ENCODE measurements at places on chromosomes 12 and 14. TPM values are rescaled to one million over a fixed set of nuclear protein-coding genes. Genes with fewer than 3 reads are reported as not detected.

Gene TUBA1B
- 718 TPM for total RNA-seq

Gene KRT71
- total RNA-seq = not detected

Gene CSAD
- 30.8 TPM for total RNA-seq

Gene TMCC3
- 1.6 TPM for total RNA-seq

Gene SCNN1A
- total RNA-seq = 0.98 TPM

Gene GYS2
- total RNA-seq = 0.10 TPM

Gene OTOGL
- total RNA-seq = 0.90 TPM

Gene DICER1
- total RNA-seq = 70.1 TPM

Gene SART3
- 42.7 TPM for total RNA-seq

Gene HOTAIR
- total RNA-seq = not detected

Gene GLIPR1L2
- 0.24 TPM for total RNA-seq

Gene OASL
- 0.50 TPM for total RNA-seq

Gene PLCZ1
- not detected for total RNA-seq

Gene GPX2
- 1.2 TPM for total RNA-seq

Gene MIP
- total RNA-seq = 0.83 TPM

Gene REP15
- 1.1 TPM for total RNA-seq

Gene P2RX2
- total RNA-seq = not detected

Gene FUT8
- 30.0 TPM for total RNA-seq

Gene APOLD1
- total RNA-seq = 19.3 TPM

Gene TIMELESS
- 45.1 TPM for total RNA-seq

Gene AQP2
- 0.09 TPM for total RNA-seq

Gene LMO3
- total RNA-seq = 14.0 TPM

Gene RNASE4
- total RNA-seq = 9.2 TPM

Gene FLVCR2
- total RNA-seq = 1.1 TPM

Gene CLEC1B
- total RNA-seq = not detected

Gene CPNE6
- total RNA-seq = 0.54 TPM

Gene CPM
- total RNA-seq = 0.32 TPM

Gene OSBPL8
- total RNA-seq = 58.1 TPM

Gene GLI1
- total RNA-seq = 0.66 TPM

Gene KRT85
- not detected for total RNA-seq

Gene TSPAN9
- 7.2 TPM for total RNA-seq

Gene TMEM52B
- not detected for total RNA-seq

Gene SSTR1
- 0.50 TPM for total RNA-seq

Gene C12orf56
- total RNA-seq = 0.32 TPM

Gene ANKRD33
- total RNA-seq = 0.97 TPM

Gene ZNF384
- total RNA-seq = 23.4 TPM

Gene DYRK2
- 16.6 TPM for total RNA-seq

Gene PEBP1
- total RNA-seq = 181 TPM

Gene TBC1D30
- total RNA-seq = 15.8 TPM

Gene LMNTD1
- total RNA-seq = not detected

Gene TRPV4
- total RNA-seq = 1.7 TPM

Gene HOXC12
- total RNA-seq = 0.27 TPM

Gene TMEM233
- 0.19 TPM for total RNA-seq

Gene SRSF9
- total RNA-seq = 197 TPM

Gene MYBPC1
- total RNA-seq = 0.63 TPM
